Keratinocyte (primary cell): ENCODE measurements at places on chromosomes 13 and 19. TPM values are rescaled to one million over a fixed set of nuclear protein-coding genes. Genes with fewer than 3 reads are reported as not detected.
A peak's percentile ranks its signal among the peaks of the same experiment; 100 is the strongest.

Gene PTH2
- polyA plus RNA-seq, result not detected in 3 replicates

Gene C13orf42
- not detected in 3 replicates for polyA plus RNA-seq

Gene ATP4B
- not detected in 3 replicates for polyA plus RNA-seq

Gene ZNF628
- 0.22 to 1.5 TPM (median 0.39 TPM) in 3 replicates for polyA plus RNA-seq

Gene RAB20
- polyA plus RNA-seq, result 3.7 to 4.3 TPM (median 4.1 TPM) in 3 replicates

Gene KIR2DL3
- not detected in 3 replicates for polyA plus RNA-seq

Gene KCNN1
- polyA plus RNA-seq, result not detected in 3 replicates

DNA sequence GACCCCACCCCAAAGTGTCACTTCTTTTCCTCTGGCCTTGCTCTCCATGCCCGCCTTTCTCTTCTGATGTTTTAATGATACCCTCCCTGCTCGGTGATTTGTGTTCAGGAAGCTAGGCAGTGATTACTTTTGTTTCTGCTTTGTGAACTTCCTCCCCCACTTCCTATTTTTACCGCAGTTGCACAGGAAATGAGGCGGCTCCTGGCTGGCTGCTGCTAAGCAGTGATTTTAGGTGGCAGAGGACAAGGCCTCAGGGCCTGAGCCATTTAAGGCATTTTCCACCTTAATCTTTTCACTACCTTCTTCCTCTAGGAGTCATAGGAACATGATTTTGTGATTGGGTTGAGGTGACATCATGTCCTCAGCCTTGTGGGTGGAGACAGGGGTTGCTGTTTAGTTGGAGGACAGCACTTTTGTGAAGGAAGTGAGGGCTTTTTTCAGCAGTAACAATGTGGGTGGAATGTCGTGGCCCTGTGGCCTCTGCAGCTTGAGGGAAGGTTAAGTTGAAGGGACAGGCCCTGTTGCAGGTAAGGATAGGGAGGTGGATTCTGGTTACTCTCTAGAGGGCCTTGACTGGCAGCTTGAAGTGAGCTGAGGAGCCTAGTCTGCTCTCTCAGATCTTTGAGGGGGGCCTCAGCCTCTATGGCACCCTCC lies 15.7 kb downstream of the GARRE1 start:
- DNase-seq, result peak; percentile 58

DNA sequence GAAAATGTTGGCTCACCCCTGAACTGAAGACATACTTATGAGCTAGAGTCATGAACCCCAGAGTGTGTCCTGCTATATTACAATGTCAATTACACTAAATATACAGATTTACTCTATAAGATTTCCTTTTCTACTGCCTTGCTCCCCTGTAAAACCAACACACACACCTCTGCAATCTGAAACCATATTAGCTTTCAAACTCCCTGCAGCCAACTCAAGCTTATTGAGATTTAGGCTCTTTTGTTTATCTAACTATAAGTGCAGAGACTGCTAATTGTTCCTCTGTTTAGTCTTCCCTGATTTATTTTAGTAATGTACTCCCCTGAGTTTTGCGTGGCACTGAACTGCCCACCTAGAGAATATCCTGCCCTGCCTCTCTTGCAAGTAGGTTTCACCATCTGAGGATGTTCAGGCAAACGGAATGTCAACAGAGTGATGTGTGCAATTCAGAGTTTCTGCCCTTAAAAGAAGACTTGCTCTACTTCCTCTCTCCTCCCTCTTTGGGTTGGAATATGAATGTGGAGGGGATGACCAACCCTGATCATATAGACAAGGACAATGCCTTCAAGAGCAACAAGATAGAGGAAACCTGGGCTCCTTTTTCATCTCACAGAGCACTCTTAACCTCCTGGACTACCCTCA lies 22.3 kb downstream of the FAM216B start:
- DNase-seq, result no peak

GRCh38 chr13:33445476-33445875 lies 159.9 kb upstream of the STARD13 start:
- no peak for DNase-seq

GRCh38 chr19:4023600-4024398 lies 16.3 kb downstream of the PIAS4 start:
- DNase-seq, result no peak

DNA sequence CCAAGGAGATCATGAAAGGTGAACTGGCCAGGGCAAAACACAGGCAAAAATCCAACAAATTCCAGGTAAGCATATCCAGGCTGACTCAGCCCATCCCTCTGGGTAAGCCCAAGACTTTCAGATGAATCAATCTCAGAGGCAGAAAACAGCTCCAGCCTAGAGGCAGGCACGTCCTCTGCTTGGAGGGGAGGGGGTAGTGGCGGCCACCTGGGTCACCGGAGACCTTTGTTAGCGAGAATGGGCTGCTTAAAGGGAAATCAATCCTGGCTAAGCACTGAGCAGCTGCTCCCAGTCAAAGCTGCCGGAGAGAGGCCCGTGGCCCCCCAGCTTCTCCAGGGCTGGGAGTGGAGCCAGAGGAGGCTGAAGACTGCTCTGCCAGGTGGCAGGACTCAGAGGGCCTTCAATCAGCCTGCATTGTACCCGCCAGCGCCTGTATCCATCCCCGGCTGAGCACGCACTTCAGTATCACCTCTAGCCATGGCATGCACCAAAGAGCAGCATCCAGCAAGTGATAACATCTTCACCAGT lies 48.2 kb downstream of the PIN1 start:
- DNase-seq, result no peak

DNA sequence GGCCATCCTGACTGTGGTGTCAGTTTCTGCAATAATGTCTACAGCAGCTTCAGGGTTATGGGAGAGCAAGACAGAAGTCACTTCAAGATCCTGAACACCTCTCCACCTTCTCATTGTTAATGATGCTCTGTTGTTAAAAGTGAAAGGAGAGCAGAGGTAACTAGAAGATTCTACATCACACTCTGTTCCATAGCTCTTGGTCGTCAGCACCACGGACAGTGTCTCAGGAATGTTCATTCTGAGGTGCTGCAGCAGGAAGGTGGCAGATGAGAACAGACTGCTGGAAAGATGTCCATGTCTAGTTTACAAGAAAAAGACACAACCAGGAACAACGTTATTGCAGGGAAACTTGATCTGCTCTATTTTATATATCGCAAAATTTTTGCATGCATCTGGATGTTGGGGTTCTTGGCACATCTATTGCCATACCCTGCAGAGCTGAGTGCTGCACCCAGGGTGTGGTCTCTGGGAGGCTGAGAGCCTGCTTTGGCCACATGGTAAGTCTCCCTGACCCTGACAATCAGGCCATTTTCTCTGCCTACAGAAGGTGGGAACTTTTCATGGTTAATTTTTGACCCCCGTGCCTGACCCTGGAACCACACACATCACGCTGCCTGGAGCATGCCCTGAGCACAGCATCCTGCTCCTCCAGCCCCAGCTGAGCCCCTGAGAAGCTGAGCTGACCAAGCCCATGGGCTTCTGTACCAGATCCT lies 12.7 kb downstream of the CEACAM21 start:
- DNase-seq, result no peak

- no peak for DNase-seq
These were observed 47.0 kb downstream of the SMIM24 start for GRCh38 chr19:3433313-3433712.

GRCh38 chr19:2782329-2782935 lies 641 bp downstream of the SGTA start:
- no peak for DNase-seq

- DNase-seq, result peak; percentile 19
These were observed 359.8 kb upstream of the HTR2A start for GRCh38 chr13:47256618-47257017.

DNA sequence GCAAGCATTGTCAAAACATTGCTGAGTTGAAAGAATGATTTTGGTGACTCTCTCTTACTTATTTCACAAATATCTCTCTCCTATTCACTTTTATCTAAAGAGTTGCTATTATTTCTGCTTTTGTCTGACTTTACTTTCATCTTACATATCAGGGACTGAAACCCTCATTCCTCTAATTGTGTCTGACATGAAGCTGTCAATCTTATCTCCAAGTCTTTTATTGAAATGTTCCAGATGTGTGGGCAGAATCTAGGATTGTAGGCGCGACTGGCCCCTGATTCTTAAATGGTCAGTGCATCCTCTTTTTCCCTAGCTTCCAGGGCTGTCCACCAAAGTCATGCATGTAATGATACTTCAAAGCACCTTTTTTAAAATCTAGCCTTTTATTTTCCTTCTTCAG lies 174.6 kb downstream of the NDFIP2 start:
- no peak for DNase-seq

GRCh38 chr19:32219392-32219791 lies 126.0 kb upstream of the ZNF507 start:
- DNase-seq, result no peak

GRCh38 chr19:33553530-33554310 lies 32.1 kb upstream of the PEPD start:
- DNase-seq, result no peak

- no peak for DNase-seq
These were observed 56.9 kb upstream of the EDNRB start for GRCh38 chr13:77975358-77976042.

DNA sequence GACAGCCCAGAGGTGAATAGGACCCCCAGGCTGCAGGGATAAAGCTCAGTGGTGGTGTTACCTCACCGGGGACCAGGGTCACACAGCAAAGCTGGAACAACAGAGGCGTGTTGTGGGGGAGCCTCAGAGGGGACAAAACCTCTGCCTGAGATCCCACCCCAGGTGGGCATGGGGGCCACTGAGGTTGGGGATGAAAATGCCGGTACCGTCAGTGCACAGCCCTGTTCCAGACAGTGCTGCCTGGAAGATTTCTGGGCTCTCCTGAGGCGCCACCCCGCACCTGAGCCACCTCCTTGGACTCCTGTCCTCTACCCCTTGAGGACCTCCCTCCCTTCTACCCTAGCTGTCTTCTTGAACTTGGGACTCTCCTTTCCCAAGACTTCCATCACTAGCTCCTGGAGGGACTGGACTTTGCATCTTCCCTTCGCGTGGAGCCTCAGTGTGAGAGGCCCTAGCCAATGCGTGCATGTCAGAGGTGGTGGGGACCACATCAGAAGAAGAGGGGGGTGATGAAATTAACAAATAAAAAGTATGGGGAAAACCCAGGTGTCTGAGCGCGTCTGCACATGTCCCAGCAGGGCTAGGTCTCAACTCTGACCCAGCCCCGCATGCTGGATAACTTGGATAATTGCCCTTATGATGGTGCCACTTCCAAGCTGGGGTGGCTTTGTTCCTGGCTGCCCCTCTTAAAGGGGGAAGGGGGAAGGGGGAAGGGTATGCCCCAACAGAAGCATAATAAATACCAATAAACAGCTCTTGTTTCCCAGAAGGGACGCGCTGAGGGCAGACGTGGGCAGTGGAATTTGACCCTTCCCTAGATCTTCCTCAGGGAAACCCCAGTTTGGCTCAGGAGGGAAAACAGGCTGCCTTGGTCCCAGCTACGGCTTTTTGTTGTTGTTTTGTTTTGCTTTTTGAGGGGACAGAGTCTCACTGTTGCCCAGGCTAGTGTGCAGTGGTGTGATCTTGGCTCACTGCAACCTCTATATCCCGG lies 11.6 kb downstream of the CNFN start:
- DNase-seq, result no peak

DNA sequence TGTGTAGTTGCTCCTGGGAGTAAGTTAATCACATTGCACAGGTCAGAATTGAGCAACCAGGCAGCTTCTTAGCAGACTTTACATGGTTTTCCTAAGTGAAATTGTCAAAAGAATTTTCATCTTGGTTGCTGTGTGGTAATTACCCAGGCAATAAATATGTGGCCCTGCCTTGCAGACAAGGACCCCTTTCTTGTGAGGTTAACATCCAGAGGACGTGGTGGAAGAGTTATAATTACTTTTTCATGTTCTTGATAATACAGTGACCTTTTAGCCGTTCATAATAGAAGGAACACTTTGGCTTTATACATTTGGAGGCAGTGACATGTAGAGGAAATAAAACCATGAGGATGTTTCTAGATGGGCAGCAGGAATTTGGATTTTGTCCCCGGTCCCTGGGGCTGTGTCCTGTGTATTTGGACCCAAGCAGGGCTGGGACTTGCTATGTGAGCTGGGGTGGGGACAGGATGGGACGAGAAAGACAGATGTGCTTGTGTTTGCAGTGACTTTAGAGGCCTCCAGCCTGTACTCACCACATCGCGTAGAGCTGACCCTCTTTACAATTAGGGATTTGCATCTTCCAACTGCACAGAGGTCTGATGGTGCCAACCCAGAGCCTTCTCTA lies 156.2 kb downstream of the STK24 start:
- no peak for DNase-seq

GRCh38 chr13:111372651-111373425 lies 52.4 kb downstream of the TEX29 start:
- no peak for DNase-seq

GRCh38 chr19:34317311-34317927 lies 47.6 kb upstream of the GPI start:
- DNase-seq, result no peak

DNA sequence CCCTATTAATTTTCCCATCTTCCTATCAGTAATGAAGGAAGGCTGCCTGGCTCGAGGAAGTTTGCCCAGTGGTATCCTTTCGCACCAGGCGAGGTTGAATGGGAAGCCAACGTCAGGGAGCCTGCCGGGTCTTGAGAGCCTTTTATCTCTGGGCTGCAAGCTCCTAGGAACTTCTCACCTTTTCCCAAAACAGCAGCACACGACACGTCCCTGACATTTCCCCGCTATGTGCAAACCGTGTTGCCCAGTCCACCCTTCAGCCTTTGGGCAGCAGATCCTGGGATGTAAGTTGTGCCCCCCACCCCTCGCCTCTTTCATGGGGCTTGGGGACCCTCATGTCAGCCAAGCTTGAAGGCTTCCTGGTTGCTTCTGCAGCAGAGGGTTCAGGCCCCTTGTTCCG lies 179.1 kb downstream of the ZNF536 start:
- DNase-seq, result no peak

GRCh38 chr19:13163609-13164342 lies 13.6 kb downstream of the IER2 start:
- DNase-seq, result no peak

DNA sequence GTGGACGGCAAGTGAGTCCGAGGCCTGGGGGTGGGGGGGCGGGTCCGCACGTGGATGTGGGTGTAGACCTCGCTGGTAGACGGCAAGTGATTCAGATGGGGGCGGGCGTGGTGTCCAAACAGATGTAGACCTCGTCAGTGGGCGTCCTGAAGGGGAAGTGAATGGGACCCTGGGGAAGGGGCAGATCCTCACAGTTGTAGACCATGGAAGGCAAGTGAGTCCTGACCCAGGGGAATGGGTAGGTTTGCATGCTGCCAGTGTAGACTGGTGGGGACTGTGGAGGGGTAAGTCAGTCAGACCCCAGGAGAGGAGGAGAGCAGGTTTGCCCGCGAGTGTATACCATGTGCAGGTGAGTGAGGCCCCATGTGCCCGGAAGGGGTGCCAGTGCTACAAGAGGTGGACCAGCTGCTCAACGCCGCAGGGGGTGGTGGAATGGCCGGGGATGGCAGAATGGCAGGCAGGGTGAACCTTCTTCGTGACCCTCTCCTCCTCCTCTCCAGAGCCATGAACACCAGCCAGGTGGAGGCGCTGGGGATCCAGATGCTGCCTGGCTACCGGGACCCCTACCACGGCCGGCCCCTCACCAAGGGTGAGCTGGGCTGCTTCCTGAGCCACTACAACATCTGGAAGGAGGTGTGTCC lies 22.1 kb downstream of the COLGALT1 start:
- DNase-seq, result no peak

GRCh38 chr19:54440641-54441040 lies 8.4 kb upstream of the LENG8 start:
- no peak for DNase-seq

- no peak for DNase-seq
These were observed 31.6 kb upstream of the METTL21C start for GRCh38 chr13:102726430-102726829.

GRCh38 chr13:41645331-41645730 lies 188.0 kb downstream of the RGCC start:
- DNase-seq, result no peak

- no peak for DNase-seq
These were observed 3.2 kb upstream of the IFNL4 start for GRCh38 chr19:39251846-39252245.

GRCh38 chr13:96379967-96380366 lies 290.1 kb downstream of the HS6ST3 start:
- no peak for DNase-seq
